NCI-H146 (cell line): ENCODE measurements at places on chromosomes 1 and 21.

GRCh38 chr1:41638086-41639024 is 153.9 kb upstream of the EDN2 start:
- DNase-seq, result no peak

- DNase-seq, result peak; percentile 22
These were observed 5.7 kb upstream of the MOB3C start for GRCh38 chr1:46622344-46622743.

- DNase-seq, result no peak
These were observed 61.8 kb downstream of the PLPP3 start for GRCh38 chr1:56517404-56518130.

DNA sequence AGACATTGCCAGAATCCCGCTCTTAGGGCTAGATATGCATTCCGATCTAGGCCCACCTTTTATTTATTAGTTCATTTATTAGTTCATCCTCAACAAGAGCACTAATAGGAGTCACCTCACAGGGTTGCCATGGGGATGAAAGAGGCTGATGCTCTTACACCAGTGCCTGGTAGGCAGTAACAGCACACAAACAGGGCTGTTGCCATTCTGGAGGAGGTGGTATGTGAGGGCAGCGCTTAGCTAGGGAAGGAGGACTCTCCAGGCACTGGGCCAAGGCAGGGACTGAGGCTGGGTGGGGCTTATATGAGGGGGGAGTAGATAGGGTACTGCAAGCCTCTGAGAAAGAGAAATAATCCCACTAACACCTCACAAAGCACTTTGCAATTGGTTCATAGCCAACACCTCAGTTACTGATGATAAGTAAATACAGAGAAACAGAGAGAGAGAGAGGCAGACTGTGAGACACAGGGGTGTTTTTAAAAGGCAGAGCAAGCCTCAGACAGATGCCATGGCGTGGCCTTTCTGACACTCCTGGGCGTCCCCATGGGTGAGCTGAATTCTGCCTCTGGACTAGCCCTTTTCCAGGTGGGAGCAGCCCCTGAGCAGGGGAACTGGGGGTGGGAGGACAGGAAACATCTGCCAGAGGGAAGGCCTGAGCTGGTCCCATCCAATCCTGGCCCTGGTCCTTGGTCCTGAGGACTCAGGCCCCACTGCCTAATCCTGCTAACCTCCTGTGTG is 5.9 kb downstream of the FCGR2A start:
- DNase-seq, result no peak

DNA sequence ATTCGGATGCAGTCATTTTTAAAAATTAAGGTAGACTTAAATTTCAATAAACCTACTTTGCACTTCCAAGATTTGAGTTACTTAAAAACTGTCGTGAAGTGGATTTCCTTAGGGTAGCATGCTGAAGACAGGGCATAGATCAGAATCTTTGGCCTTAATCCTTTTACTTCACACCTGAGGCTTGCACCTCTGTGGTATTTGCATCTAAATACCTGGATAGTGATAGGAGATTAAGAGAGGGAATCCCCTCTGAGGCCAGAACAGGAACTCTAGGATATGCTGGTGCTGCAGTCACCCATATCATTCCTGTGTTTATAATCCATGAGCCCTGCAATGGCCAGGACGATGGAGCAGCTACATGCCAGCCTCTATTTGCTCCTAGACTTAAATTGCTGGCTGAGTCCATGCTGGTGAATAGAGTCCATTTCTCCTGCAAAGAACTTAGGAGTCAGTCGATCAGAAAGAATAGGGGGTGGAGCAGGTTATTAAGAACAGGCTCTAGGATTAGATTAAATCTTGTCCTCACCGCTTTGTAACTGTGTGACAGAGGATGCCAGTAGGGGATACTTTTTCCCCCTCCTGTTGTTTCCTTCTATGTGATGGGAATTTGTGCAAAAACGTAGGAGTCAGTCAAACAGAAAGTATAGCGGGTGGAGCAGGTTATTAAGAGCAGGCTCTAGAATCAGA is 333.6 kb downstream of the DUSP10 start:
- no peak for DNase-seq

DNA sequence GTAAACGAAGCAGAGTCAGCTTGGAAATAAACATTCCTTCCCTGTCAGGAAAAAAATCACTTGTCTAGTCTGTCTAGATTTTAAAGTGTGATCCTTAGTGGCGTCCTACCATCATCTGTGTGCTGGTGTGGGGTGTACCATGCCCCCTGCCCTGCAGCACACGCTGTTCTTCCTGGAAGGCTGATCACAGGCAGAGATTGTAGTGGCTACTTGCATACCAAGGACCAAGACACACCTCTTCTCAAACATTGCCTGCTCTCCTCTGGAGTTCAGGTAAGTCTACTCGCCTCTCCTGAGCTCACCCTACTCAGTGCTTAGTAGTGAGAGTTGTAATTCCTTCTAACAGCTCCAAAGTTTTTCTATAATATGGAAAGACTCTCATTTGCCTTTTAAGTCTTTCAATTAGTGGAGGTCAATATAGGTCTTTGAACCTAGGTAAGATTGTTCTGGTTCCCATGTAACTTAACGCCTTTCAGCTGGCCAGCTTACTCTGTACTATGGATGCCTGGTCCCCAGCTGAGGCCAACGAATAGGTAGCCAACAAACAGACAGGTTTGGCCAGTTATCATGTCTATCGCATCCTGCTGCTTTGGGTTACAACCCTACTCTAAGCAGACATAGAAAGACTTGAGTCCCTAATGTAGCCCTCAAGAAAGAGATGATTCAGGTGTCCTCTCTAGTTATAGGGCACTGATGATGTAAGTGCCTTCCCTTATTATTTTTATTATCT is 55.4 kb downstream of the XCL1 start:
- no peak for DNase-seq

GRCh38 chr1:246632281-246633168 is 66.3 kb downstream of the CNST start:
- DNase-seq, result no peak

- DNase-seq, result no peak
These were observed 3.4 kb downstream of the RIPK4 start for GRCh38 chr21:41763398-41763931.

DNA sequence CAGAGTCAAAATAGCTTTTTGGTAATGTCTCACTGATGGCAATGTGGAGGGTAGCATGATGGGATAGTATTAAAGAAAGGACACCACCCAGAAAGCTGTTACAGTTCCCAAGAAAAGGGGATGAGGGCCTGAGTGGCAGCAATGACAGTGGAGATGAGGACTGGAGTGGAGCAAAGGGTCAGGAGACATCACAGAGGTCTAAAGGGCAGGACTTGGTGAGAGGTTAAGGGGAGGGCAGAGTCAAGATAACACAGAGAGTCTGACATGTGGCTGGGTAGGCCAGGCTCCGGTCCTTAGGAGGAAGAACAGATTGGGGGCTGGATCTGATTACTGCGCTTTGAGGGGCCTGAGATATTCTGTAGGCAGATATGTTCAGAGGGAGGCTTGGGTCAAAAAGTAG is 19.3 kb downstream of the ELF3 start:
- no peak for DNase-seq

DNA sequence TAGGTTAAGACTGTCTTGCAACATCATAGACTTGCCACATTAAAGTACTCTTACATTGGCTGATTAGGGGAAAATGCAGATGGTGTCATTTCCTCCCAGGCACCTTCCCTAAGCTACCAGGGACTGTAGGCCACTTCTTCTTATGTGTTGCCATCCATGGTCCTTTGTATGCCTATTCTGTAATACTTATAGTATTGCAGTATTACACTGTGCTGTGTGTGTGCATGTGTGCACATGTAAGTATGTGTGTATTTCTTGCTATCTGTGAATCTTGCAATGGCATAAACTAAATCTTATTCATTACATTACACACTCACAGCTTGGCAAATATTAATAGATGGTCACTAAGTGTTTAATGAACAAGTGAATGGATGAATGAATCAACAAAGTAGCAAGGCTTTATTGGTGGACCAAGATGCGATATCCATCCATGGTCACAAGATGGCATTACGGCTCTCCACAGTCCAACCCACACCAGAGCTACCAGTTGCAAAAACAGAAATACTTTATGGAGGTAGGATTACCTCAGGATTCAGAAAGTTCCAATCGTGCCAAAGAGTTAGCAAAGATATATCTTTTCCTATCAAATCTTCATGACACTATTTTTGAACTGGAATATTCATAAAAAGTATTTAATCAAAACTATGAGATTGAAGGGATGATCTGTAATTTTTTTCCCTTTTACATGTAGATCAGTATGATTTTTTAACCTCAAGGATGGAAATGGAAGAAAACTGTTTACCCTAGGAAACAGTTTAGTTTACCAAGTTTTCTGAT is 160.2 kb downstream of the DENND1B start:
- peak; percentile 1 for DNase-seq

- DNase-seq, result no peak
These were observed 139.5 kb upstream of the HMGB4 start for GRCh38 chr1:33724348-33724747.

DNA sequence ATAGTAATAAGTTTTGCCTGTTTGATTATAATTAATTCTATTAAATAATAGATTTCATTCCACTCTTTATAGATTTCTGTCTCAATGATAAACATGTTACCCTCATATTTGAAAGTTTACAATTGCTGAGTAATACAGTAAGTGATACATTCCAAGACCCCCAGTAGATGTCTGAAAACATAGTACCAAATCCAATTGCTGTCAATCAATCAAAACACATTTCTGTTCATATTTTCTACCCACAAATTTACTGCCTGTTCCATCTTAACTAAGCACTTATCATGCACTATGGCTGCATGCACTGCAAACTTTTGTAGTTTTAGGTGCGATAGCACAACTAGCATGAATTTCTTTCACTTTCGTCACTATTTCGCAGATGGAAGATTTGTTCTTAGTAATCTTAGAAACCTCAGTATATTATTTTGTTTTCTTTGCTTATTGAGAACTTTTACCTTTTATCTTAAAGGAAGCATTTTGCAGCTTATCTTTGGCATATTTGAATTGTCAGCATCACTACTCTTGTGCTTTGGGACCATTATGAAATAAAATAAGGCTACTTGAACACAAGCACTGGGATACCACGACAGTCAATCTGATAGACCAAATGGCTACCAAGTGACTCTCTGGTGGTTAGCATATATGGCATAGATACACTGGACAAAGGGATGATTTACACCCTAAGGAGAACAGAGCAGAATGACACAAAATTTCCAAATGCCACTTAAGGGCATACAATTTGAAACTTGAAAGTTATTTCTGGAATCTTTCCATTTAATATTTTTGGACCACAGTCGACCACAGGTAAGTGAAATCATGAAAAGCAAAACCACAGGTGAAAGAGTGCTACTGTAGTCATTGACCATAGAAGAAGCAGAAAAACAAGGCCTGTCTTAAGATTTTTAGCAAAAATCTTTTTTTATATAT is 67.6 kb downstream of the RGS13 start:
- no peak for DNase-seq

- no peak for DNase-seq
These were observed 75.0 kb downstream of the PTPN14 start for GRCh38 chr1:214476229-214476985.

- DNase-seq, result no peak
These were observed 4.3 kb downstream of the S100A10 start for GRCh38 chr1:151989211-151989862.

- no peak for DNase-seq
These were observed 75.0 kb downstream of the CLIC6 start for GRCh38 chr21:34743831-34744230.

DNA sequence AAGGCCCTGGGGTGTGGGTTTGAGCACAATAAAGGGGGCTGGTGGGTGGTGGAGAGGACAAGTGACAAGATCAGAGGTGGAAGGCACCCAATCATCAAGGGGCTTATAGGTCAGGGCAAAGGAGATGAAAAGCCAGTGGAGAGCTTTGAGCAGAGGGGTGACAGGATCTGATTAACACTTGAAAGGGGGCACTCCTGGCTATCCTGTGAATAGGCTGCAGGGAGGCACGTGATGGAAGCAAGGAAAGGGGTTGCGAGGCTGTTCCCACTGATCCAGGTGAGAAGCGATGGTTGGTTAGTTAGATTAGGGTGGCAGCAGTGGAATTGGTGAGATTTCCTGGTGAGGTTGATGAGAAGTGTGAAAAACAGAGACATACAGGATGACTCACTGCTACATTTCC is 80.6 kb downstream of the WLS start:
- no peak for DNase-seq

- no peak for DNase-seq
These were observed 209.8 kb downstream of the DISC1 start for GRCh38 chr1:231836227-231836893.

- DNase-seq, result no peak
These were observed 23.9 kb downstream of the FOXJ3 start for GRCh38 chr1:42311138-42311537.

GRCh38 chr1:81880781-81881180 is 80.0 kb downstream of the ADGRL2 start:
- no peak for DNase-seq

DNA sequence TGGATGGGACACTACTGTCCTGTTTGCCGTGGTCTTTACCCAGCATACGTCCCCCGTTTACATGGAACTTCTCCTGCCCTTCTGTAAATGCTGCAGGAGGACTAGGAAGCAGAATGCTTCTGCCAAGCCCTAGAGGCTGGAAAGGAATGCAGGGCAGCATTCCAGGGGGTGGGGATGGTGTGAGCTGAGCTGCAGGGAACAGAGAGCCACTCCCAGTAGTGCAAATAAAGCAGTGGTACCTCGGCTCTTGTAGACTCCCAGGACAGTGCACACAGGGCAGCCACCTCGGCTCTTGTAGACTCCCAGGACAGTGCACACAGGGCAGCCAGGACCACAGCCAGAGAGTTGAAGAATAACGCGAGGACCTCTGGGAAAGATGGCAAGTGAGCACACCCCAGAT is 35.4 kb downstream of the PTPRU start:
- no peak for DNase-seq

GRCh38 chr1:44786138-44786840 is 1.7 kb downstream of the BEST4 start:
- DNase-seq, result no peak

- no peak for DNase-seq
These were observed 68.6 kb upstream of the SPATA6 start for GRCh38 chr1:48540587-48540986.

DNA sequence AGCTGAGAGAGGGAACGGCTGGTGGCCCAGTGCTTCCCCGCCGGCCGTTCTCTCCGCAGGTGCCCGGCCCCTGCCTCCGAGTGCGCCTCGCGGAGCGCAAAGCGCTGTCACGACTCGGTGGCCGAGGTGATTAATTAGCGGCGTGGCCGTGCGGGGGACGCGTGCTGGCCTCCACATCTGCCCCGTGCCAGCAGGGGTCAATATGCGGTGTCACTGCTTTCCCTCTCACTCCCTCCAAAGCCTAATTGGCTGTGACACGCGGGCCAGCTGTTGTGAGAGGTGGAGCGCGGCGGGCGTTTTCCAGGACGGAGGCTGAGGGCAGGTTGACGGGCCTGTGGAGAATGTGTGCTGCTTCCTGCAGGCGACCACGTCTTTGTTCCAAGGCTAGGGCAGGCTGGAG is 239.0 kb downstream of the LMX1A start:
- DNase-seq, result no peak

GRCh38 chr1:66313429-66313828 is 220.5 kb upstream of the SGIP1 start:
- DNase-seq, result no peak

GRCh38 chr1:166040202-166040997 is 126.4 kb downstream of the FAM78B start:
- DNase-seq, result no peak

- no peak for DNase-seq
These were observed 359.4 kb downstream of the NPHP4 start for GRCh38 chr1:5632814-5633213.

- DNase-seq, result no peak
These were observed 726 bp downstream of the TACSTD2 start for GRCh38 chr1:58576325-58576726.
